ENCODE measurements at places on chromosomes 12 and 14. TPM values are rescaled to one million over a fixed set of nuclear protein-coding genes. Genes with fewer than 3 reads are reported as not detected.

The METTL17 gene
- 120 TPM for total RNA-seq

The CLEC1A gene
- not detected for total RNA-seq

DNA sequence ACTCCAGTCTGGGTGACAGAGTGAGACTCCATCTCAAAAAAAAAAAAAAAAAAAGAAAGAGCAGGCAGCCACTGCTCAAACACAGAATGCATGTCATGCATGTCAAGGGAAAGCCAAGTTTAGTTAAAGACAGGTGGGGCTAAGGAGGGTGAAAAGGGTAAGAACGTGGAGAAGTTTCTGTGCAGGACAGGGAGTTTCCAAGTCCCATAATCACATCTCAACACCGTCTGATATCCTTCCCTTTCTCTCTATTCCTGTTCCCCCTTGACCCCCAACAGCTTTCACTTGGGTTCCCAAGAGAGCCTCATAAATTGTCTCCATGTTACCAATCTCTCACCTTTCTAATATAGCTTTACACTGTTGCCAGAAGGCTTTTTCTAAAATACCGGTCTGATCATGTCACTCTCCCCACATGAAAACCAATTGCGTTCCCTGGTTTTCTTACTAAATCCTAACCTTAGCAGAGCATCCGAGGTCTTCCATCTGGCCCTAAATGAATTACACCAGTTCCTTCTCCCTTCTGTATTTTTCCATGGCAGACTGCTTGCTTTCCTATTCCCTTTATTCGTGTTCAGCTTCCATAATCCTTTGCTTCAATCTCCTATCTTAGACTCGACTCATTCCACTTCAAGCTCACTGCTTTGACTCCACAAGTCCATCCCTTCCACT lies 37.0 kb downstream of the LIMA1 start:
- DNase-seq: no peak

DNA sequence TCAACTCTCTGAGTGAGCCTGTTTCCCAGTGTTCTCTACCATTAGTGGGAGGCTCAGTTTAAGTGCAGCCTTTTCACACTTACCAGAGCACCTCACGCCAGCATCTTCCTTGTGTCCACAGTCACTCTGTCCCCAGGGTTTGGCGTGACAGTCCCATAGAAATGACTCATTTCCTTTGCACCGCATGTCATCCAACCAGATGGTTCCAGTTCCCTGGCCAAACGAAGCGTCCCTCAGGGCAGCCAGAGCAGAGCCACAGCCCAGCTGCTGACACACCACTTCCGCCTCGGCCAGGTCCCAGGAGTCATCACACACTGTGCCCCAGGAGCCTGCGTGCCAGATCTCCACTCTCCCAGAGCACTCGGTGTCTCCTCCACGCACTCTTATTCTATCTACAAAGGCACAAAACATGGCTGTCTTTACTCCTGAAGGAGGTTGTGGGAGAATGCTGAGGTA lies 65.4 kb downstream of the ACSM4 start:
- DNase-seq: no peak

GRCh38 chr12:78933014-78933413 lies 68.4 kb downstream of the SYT1 start:
- no peak for DNase-seq

DNA sequence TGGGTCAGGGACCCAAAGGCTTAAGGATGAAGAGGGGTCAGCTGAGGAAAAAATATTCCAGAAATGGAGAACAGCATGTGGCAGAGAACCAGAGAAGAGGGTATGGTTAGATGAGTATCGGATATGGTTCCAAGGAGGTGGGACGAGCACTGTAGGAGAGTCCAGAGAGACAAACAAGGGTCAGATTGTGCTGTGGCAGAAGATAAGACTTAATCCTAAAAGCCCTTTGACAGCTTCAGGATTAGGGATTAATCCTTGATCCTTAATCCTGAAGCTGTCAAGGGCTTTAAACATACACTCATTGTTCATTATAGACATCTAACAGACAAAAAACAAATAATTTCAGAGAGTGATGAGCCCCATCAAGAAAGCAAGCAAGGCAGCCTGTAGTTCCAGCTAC lies 124.0 kb downstream of the SPTSSA start:
- DNase-seq: no peak

DNA sequence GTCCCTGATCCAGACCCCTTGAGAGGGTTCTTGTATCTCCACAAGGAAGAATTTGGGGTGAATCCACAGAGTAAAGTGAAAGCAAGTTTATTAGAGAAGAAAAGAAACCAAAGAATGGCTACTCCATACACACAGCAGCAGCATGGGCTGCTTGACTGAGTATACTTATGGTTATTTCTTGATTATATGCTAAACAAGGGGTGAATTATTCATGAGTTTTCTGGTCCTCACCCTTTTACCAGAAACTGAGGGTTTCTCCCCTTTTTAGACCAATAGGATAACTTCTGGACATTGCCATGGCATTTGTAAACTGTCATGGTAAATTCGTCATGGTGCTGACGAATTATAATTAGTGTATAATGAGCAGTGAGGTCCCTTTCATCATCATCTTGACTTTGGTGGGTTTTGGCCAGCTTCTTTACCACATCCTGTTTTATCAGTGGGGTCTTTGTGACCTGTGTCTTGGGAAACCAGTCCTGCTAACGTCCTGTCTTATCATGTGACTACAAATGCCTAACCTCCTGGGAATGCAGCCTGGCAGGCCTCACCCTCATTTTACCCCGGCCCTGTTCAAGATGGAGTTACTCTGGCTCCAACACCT lies 121.9 kb downstream of the SPTSSA start:
- DNase-seq: no peak

DNA sequence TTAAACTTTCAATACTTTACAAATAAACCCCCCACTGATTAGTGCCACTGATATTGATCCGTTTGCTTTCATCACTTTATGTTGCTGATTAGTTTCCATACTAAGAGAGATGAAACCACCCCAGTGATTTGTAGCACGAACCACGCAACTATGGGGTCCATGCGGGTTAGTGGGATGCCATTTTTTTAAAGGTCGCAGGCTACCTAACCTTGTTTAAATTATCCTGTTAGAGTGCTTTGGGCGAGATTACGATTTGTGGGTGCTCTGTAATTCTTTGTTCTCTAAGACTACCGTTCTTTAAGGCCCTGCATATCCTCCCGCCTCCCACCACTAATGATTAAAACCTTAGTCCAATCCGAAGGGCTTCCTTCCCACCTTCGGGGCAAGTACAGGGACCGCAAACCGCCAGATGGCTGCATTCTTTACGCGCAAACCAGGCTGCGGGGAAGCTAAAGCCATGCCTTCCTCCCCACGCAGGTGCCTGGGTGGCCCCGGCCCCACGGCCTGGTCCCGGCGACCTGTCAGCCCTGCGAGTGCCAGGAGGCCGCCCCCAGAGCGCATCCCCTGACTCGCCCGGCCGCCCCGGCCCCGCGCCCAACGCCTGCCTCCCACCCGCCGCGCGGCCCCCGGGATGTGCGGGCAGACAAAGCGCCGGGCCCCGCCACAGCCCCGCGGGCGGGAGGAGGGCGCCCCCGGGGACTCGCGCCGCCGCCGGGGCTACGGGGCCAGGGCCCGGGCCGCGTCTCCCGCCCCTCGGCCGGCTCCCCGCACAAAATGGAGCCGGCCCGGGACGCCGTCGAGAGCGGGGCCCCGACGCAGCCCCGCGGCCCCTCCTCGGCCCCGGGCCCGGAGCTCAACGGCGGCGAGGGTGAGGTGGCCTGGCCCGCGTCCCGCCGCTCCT lies 759 bp downstream of the NFYB start:
- DNase-seq: peak; percentile 70

- DNase-seq: no peak
These were observed 1.0 kb upstream of the NRIP2 start for GRCh38 chr12:2835691-2836403.

DNA sequence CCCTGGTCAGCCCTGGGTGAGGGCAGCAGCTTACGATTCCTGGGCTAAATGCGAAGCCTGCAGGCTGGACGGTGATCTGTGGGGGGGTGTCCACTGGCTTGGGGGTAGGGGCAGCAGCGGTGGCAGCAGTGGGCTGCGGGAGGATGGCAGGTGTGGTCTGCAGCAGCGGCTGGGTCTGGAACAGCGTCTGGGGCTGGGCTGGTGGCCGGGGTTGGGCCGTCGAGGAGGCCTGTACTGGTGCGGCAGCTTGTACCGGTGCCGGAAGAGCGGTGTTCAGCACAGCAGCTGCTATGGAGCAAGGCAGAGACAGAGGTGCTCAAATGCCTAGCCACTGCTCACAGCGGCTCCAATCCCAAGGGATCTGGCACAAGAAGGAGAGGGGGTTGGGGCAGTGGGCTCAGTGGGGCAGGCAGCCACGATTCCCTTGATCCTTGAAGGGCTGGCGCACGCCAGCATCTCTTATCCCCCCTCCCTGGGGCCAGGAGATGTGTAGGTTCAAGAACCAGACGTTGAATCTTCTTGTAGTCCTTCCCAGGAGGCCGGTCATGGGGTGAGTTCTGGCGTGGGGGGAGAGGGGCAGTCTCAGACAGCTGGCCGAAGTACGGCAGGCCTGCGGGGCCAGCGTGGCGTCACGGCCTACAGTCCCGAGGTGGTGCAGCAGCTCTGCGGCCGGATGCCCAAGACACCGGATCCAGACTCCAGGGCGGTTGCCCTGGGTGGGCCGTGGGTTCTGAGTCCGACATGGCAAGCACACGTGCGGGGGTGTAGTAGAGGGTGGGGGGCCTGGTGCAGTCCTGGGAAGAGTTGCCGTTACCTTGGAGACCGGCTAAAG lies 19.9 kb downstream of the POU6F1 start:
- DNase-seq: no peak

GRCh38 chr12:113949321-113950305 lies 16.5 kb downstream of the RBM19 start:
- DNase-seq: no peak

- DNase-seq: no peak
These were observed 160.3 kb upstream of the HIF1A start for GRCh38 chr14:61535032-61535431.

DNA sequence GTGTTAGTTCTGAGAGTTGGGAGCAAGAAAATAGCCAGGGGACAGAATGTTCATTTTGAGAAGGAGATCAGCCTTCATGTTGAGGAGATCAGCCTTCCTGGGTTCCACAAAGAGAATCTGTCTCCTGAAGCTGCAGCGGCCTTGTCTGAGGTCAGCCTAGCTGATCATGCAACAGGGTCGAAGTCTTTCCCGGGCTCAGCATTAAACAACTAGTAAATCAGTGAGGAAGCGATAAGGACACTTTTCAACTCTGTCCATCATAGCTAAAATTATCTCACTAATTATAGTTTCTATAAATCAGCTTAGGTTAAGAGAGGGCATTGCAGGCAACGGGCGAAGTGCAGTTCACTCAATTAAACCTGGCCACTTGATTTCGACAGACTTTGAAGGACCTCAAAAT lies 7.5 kb downstream of the GSC start:
- DNase-seq: no peak

GRCh38 chr12:49079793-49080192 lies 10.0 kb upstream of the RHEBL1 start:
- no peak for DNase-seq

- no peak for DNase-seq
These were observed 143.3 kb upstream of the AVPR1A start for GRCh38 chr12:63294327-63294632.

DNA sequence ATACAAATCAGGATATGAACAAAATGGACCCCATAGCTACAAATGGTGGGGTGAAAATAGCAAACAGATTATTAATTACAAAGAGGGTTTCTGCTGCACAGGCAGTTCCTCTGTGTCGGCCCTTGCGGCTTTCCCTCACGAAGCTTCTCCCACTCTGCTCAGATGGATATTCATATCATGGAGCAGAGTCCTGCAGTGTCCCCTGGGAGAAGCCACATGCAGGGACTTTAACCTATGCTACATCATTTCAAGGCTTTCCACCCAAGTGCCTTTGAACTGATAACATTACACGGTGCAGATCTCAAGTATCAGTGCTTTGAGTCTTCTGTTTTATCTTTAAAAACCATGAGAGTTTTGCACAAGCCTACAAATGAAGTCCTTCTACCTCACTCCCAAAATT lies 229.1 kb downstream of the PPM1H start:
- no peak for DNase-seq

DNA sequence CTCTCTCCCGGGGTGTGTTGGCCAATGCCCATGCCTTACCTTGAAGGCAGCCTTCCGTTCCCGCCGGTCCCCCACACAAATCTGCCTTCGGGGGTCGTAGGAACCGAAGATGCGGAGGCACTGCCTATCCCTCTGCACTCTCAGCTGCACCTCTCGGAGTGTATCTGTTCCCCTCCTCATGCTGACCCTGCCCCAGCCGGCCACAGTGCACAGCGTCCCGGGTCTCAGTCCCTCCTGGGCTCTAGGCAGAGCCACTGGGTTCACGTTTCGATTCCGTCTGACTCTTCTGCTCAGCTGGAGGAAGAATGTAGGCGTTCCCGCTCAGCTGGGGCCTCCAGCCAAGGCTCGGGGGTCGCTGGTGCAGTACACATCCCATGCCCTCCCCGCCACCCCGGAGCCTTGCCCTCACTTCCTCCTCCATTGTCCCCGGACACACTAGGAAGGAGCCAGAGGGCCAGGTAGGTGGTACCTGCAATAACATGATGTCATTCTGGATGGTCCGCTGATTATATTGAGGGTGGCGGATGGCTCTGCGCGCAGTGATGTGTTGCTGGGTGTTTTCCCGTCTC lies 1.8 kb downstream of the CTSG start:
- no peak for DNase-seq
